ENCODE measurements at places on chromosomes 13 and 19. TPM values are rescaled to one million over a fixed set of nuclear protein-coding genes. Genes with fewer than 3 reads are reported as not detected.
A peak's percentile ranks its signal among the peaks of the same experiment; 100 is the strongest.

DNA sequence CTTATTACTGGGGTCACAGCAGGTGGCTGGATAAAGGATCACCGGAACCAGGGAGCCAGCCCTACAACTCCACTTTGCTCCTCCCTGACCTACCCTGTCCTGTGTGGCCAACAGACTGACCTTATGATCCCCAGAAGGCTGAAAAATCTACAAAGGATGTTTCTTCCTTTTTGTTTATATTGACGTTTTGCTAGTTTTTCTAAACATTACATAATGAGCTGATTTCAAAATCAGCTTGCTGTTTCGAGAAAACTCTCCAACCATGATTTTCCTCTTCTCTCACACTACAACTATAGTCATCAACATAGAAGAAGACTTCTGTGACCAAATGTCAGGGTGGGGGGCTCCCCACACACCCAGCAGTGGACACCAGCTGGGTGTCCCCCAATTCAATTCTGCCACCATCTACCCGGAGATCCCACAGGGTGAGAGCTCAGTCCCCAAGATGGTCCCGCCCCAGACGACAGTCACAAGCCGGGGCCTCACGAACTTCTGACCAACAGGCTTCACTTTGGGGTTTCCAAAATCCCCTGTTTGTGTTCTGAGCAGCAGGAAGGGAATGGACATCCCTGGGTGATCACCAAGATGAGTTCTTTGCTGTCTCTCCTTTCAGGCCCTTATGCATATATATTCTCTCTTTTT is 35.0 kb downstream of the ZNF536 start:
- no peak for DNase-seq

NLRP7 gene
- 11.7 TPM for total RNA-seq

GPR183 gene
- 0.39 TPM for total RNA-seq

GRCh38 chr13:23609414-23609760 is 39.2 kb downstream of the TNFRSF19 start:
- peak; percentile 60 for DNase-seq

- DNase-seq: no peak
Measured at GRCh38 chr19:2045501-2046045, 5.5 kb downstream of the MKNK2 start.

GRCh38 chr13:39956036-39956435 is 300.6 kb downstream of the COG6 start:
- no peak for DNase-seq

GRCh38 chr19:13727798-13728197 is 36.5 kb upstream of the MRI1 start:
- no peak for DNase-seq

C13orf46 gene
- total RNA-seq: 5.5 TPM

- no peak for DNase-seq
Measured at GRCh38 chr13:100129605-100130004, 40.7 kb downstream of the PCCA start.

GIPR gene
- 0.16 TPM for total RNA-seq

SGCG gene
- total RNA-seq: 1.5 TPM

DNA sequence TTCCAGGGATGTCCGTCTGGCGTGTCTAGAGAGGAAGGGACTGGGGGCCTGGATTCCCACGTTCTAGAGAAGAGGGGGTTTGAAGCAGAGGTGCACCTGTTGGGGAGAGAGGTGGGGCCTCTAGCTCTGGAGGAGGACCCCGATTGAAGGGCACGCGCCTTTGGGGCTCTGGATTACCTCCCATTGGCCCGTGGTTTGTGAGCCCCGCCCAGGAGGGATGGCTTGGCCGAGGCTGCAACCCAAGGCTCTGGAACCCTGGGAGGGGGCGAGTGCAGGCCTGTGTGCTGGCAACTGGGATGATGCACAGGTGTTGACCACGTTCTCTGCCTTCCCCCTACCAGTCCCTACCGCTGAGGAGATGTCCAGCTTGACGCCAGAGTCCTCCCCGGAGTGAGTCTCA is 20.2 kb downstream of the TMEM150B start:
- DNase-seq: peak; percentile 31

EXOSC5 gene
- total RNA-seq: 23.8 TPM

DNA sequence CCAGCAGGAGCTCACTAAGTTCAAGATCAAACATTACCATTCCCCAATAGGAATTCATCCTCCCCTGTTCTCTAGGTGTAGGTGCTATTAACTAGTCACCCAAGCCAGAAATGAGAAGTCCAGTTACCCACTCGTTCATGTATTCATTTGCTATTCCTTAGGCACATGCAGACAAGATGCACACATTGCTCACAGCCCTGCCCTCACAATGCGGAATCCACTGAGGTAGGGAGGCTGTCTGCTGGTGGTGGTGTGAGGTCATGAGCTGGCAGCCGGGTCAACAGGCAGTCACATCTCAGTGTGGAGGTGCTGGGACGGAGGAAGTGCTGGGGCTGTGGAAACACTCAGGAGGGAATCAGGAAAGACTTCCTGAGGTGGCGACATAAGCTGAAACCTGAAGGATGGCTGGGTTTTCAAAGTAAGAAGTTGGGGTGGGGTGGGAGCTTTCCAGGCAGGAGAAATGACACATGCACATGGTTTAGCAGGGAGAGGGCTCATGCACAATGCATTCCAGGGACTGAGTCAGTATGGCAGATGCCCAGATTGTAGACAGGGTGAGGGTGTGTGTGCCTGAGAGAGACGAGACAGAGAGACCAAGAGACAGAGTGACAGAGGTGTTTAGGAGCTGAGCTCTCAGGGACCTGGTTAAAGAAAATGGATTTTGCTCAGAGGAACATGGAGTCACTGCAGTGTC is 117.6 kb downstream of the USP12 start:
- DNase-seq: no peak

- DNase-seq: no peak
Measured at GRCh38 chr19:55109527-55110291, 7.7 kb downstream of the PPP1R12C start.

GRCh38 chr19:670609-671075 is 5.5 kb upstream of the FSTL3 start:
- DNase-seq: no peak

GRCh38 chr19:41112728-41113290 is 1.4 kb upstream of the CYP2F1 start:
- no peak for DNase-seq

OVOL3 gene
- total RNA-seq: 3.3 TPM

CLEC17A gene
- 0.56 TPM for total RNA-seq

Data from testis (tissue), 5 donors.